ENCODE measurements at places on chromosomes 2 and 18. TPM values are rescaled to one million over a fixed set of nuclear protein-coding genes. Genes with fewer than 3 reads are reported as not detected.

- H3K27ac ChIP-seq: no peak overlapping the region
- H3K27me3 ChIP-seq: no peaks in the 10 kb centered on the region
- H3K4me1 ChIP-seq: no peaks in the 10 kb centered on the region
- H3K4me3 ChIP-seq: no peak overlapping the region
Measured at GRCh38 chr2:17915811-17916518, 37.5 kb downstream of the KCNS3 start.

GRCh38 chr2:122261911-122262310 is 506.5 kb downstream of the TSN start:
- H3K4me3 ChIP-seq: no peak overlapping the region
- H3K27me3 ChIP-seq: no peaks in the 10 kb centered on the region
- DNase-seq: no peak
- no peaks in the 10 kb centered on the region for H3K36me3 ChIP-seq

The SLC5A7 gene
- total RNA-seq: not detected

DNA sequence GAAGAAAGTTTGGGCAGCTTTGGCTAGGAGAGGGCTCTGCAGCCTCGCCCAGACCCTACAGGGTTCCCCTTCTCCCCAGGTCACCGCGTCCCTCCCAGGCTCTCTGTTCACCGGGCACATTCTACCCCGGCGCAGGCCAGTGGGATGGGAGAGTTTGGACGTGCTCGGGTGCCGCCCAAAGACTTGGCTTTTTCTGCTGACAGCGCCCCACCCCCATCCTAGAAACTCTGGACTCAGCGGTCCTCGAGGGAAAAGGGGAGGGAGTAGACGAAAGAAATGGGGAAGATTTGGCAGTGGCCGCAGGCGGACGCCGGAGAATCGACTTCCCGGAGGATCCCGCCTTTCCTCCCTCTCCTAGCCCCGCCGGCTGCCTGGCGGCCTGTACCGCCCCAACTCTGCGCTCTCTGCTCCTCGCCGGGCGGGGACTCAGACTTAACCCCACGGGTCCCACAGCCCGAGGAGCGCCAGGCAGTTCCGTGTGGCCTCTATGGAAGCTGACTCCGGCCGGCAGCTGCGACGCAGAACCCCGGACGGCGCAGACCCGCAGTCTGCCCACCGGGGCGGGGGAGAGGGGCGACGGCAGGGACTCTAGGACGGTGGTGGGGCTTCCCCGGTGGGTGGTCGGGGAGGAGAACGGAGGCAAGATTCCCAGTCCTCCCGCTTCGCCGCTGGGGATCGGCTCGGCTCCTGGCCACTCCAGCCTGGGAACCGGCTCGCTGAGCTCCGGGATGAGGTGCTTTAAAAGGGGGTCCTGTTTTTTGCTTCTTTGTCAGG is 863 bp upstream of the SIX2 start:
- no peak for DNase-seq
- no peaks in the 10 kb centered on the region for H3K36me3 ChIP-seq
- peaks cover 79% of the 10 kb centered on the region for H3K27me3 ChIP-seq
- H3K27ac ChIP-seq: peak overlapping the region; percentile 19

DNA sequence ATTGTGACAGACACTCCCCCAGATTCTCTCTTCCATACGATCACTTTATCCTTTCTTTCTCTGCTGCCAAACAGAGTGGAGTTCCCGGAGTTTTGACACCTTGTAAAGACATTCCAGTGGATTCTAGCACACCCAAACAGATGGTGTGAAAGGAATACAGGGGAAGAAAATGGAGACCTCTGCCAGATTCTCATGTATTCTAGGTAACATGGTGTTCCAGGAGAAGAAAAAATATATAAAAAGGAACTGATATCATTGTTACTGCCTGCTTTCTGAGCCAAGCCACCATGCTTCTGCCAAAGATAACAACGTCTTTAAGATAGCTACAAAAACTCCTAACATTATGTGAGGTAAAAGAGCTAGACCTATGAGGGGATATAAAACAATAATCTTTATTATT is 136.5 kb downstream of the TXNL1 start:
- H3K27me3 ChIP-seq: peaks cover 2% of the 10 kb centered on the region
- no peaks in the 10 kb centered on the region for H3K4me1 ChIP-seq
- no peak overlapping the region for H3K27ac ChIP-seq
- DNase-seq: no peak
- no peaks in the 10 kb centered on the region for H3K36me3 ChIP-seq

DNA sequence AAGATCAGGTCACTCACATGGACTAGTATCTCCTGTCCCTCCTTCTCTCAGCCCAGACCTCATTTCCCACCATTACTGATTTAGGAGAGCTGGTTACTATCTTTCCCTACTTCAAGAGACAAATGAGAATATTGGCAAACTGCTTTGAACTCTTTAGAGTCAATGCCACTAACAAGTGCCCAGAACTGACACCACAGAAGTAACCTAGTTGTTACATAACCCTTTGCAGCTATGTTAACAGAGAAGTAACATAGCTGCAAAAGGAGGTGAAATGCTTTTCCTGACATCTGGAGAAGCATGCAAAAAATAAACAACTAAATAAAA is 30.0 kb downstream of the TGFA start:
- no peaks in the 10 kb centered on the region for H3K36me3 ChIP-seq
- no peak for DNase-seq
- no peaks in the 10 kb centered on the region for H3K27me3 ChIP-seq
- no peak overlapping the region for H3K4me3 ChIP-seq
- peaks cover 22% of the 10 kb centered on the region for H3K4me1 ChIP-seq

GRCh38 chr18:50790241-50790640 is 29.6 kb downstream of the MRO start:
- H3K36me3 ChIP-seq: no peaks in the 10 kb centered on the region
- H3K27ac ChIP-seq: no peak overlapping the region
- H3K4me3 ChIP-seq: no peak overlapping the region
- H3K4me1 ChIP-seq: no peaks in the 10 kb centered on the region
- no peak for DNase-seq
- peaks cover 16% of the 10 kb centered on the region for H3K27me3 ChIP-seq

- no peaks in the 10 kb centered on the region for H3K27me3 ChIP-seq
- no peak overlapping the region for H3K27ac ChIP-seq
- H3K36me3 ChIP-seq: no peaks in the 10 kb centered on the region
- H3K4me3 ChIP-seq: no peak overlapping the region
- no peaks in the 10 kb centered on the region for H3K4me1 ChIP-seq
Measured at GRCh38 chr18:75868031-75868430, 440.5 kb upstream of the SMIM21 start.

DNA sequence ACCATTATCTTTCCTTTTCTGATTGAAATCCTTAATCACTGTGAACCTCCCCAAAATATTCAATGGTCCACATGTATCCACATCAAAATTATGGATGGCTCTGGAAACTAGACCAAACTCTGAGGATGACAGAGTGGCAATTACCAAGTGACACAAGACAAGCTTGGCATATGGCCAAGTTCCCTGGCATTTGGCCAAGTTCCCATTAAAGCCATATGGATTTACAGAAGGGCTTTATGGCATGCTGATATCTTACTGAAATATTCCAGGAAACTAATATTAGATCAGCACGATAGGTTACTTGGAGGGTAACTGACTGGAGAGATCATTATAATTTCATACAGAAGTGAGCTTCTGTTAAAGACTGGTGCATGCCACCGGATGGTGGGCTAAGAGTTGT is 21.9 kb upstream of the CERS6 start:
- H3K4me3 ChIP-seq: no peak overlapping the region
- H3K36me3 ChIP-seq: peaks cover 12% of the 10 kb centered on the region
- peak overlapping the region; percentile 77 for H3K27ac ChIP-seq
- H3K4me1 ChIP-seq: peaks cover 48% of the 10 kb centered on the region
- no peaks in the 10 kb centered on the region for H3K27me3 ChIP-seq

GRCh38 chr2:68832233-68832869 is 38.8 kb downstream of the BMP10 start:
- H3K27me3 ChIP-seq: no peaks in the 10 kb centered on the region
- no peak for DNase-seq
- H3K27ac ChIP-seq: peak overlapping the region; percentile 78

The LHCGR gene
- total RNA-seq: not detected
